ENCODE measurements at places on chromosomes 11 and 22. TPM values are rescaled to one million over a fixed set of nuclear protein-coding genes. Genes with fewer than 3 reads are reported as not detected.

The MAP6 gene
- 3.9 TPM for total RNA-seq

The MYOD1 gene
- total RNA-seq = not detected

The NDUFC2 gene
- total RNA-seq = 285 TPM

The FOSL1 gene
- 37.9 TPM for total RNA-seq

The ACR gene
- total RNA-seq = not detected

The LRP4 gene
- total RNA-seq = 19.0 TPM
